ENCODE measurements at places on chromosomes 6 and 20.

DNA sequence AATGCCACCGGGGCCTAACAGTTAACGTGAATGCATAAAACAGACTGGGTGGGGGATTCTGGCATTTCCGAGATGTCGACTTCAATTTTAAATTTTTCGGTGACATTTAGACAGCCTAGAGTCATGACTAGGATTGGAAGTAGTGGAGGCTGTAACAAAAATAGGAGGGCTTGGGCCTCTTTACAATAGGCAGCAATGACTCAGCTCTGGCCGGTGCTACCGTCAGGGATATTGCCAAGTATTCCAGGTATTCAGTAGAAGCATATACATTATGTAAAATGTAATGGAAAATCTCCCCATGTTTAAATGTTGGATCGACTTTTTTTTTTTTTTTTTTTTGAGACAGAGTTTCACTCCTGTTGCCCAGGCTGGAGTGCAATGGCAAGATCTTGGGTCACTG, 136.2 kb upstream of the STMND1 start:
- DNase-seq, result no peak

GRCh38 chr6:113512576-113512975, 344.6 kb upstream of the MARCKS start:
- DNase-seq, result no peak

- no peak for DNase-seq
Measured at GRCh38 chr6:138196122-138196738, 22.1 kb downstream of the PBOV1 start.

DNA sequence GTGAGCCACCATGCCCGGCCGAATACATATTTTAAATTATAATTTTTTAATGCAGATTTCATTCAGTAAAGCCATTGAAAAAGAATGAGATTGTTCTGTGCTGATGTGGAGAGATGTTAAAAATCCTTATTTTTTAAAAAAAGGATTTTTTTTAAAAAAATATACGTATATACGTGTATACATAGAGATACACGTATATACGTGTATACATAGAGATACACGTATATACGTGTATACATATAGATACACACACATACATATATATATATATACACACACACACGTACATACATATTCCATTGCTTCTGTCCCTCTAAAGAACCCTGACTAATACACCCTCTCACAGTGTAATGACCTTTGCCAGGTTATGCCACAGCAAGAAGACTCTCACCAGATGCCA, 23.8 kb upstream of the TBC1D7 start:
- DNase-seq, result no peak

- DNase-seq, result no peak
Measured at GRCh38 chr6:30895343-30895742, 11.0 kb downstream of the DDR1 start.
